ENCODE measurements at places on chromosomes 5 and 9. TPM values are rescaled to one million over a fixed set of nuclear protein-coding genes. Genes with fewer than 3 reads are reported as not detected.

Gene FYB1
- total RNA-seq = not detected

Gene PPIC
- total RNA-seq = 54.5 TPM

Gene GRM6
- total RNA-seq = not detected

Gene RNF208
- 0.19 TPM for total RNA-seq

Gene SELENOP
- 0.47 TPM for total RNA-seq

Gene SCGB3A2
- not detected for total RNA-seq

Gene FOXD4
- total RNA-seq = 0.09 TPM

Gene LIFR
- 25.8 TPM for total RNA-seq

Gene GPR151
- total RNA-seq = not detected

Gene GADD45G
- 0.47 TPM for total RNA-seq

Gene C9
- not detected for total RNA-seq

Measured in endothelial cell of coronary artery (primary cell).